ENCODE measurements at places on chromosomes 11 and 22.

- no peak for DNase-seq
Observed at GRCh38 chr22:42978453-42979103, 36.4 kb downstream of the PACSIN2 start.

- no peak for DNase-seq
Observed at GRCh38 chr11:100404907-100405306, 282.2 kb upstream of the ARHGAP42 start.

GRCh38 chr11:70399681-70400112 lies 1.4 kb downstream of the CTTN start:
- peak; percentile 94 for DNase-seq

- DNase-seq: peak; percentile 46
Observed at GRCh38 chr11:12600829-12601228, 73.4 kb upstream of the TEAD1 start.

DNA sequence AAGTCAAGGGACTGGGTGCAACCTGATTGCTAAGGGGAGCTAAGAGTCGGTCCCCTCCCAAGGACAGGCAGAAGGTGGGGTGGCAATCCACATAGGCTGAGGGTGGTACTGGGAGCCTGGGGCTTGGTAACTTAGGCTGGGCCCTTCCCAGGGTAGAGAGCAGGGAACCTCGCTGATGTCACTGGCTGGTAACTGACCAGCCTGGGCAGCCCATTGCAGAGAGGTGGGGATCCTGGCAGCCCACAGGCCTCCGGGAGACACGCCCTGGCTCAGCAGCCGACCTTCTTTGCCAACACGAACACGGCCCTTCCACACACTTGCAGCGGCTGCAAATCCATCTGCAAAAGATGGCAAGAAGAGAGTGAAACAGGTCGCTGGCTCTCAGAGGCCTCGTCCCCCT lies 25.4 kb downstream of the A4GALT start:
- DNase-seq: no peak

DNA sequence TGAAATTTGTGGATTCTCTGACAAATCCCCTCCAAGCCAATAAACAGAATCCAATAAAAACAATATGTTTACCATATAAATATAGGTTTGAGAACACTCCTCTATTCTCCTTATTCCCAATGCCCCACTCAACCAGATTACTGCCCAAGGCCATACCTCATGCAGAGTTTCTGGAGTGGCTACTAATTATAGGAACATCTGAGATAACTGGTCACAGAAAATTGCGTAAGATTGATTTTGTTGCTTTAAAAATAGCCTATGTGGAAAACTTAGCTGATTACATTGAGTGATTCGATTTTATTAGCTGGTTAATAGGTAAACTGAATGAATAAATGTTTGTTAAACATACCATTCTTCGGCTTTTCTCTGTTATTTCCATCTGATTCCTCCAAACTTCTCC lies 48.0 kb downstream of the ME3 start:
- DNase-seq: no peak

DNA sequence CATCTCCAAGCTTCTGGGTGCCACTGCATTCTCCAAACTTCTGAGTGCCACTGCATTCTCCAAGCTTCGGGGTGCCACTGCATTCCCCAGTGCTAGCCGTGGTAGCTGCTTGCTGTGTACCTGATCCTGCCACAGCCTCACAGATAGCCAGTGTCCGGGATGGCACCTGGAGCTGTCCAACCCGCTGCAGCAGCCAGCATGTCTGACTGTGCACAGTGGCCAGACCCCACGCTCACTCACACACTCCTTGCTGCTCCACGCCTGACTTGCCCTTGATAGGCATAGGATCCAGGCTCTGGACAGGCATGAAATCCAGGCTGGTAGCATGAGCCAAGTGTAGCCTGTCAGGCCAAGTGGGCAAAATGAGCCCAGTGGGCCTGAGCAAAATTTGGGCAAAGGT lies 465.0 kb downstream of the GUCY1A2 start:
- no peak for DNase-seq

DNA sequence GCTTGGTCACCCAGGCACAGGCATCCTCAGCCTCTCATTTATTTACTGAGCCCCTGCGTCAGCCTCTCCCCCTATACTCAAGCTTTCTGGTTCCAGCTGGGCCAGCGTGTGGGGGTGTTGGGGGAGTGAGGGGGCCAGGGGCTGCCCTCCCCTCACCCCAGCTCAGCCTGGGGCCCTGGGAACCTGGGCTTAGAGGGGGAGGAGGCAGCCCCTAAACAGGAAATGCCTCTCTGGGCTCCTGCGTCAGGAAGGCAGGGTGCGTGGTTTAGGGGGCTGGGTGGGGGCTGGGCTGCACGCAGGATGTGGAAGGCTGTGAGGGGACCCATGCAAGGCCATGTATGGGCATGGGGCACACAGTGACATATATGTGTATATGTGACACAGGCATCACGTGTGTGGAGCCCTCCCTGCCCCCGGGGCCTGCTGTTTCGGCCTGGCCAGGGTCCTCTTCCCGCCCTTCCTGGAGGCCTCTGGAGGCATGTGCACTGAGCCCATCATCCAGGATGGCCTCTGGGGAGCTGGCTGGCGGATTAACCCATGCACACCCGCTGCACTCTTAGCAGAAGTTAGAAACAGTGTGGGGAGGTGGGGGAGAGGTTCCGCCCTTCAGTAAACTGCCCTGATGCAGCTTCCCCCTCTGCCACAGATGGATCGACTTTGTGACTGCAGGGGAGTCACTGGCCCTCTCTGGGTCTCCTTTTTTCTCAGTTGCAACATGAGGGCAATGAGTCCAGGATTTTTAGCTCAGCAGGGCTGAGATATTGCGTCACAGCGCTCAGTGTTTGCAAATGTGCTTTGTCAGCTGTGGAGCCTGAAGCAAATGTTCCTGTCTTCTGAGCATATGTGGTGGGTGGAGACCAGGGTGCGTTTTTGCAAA lies 1.1 kb upstream of the CD248 start:
- no peak for DNase-seq

GRCh38 chr11:14812757-14813156 lies 79.3 kb downstream of the CYP2R1 start:
- DNase-seq: no peak

Data from ACHN (cell line).